ENCODE measurements at places on chromosomes 5 and 9.

- no peak for DNase-seq
Observed at GRCh38 chr9:87554976-87555375, 57.3 kb downstream of the DAPK1 start.

DNA sequence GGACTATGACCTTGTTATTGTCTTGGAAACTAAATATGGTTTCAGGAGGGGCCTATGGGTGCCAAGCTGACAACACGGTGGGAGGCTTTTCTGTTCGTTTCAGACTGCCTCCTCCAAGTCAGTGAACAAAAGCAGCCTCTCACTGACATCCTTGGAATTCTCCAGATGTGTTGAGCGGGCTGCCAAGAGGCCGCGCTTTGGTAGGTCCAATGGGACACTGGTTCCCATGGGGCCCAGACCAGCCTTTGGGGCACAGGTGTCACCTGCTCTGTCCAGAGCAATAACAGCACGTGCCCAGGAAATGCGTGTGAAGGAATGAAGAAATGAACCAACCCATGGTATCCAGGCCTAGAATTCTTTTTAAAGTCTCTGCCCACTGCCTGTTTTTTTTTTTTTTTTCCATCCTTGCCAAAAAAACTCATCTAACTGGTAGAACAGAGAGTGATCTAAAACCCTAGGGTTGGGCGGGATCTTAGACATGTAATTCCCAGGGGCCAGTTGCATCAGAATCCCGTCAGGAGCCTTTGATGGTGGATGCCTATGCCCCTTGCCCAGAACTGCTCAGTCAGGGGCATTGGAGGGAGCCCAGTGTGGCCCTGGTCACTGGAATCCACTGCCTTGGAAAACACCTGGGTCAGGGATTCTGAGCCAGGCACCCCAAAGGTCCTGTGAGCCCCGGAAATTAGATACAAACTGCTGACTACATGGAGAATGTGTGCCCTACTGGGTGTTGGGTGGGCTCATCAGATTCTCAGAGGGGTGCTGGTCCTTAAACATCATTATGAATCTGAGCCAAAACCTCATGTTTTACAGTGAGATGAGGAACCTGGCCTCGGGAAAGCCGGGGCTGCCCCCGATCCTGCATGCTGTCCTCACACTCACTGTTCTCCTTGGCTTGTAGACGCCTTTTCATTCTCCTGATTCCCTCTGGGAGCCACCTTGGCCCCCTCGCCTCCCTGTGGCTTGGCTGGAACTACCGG is 60.1 kb downstream of the GTF3C4 start:
- no peak for DNase-seq

GRCh38 chr5:66875315-66875714 is 279.1 kb downstream of the MAST4 start:
- DNase-seq: no peak

- DNase-seq: peak; percentile 33
Observed at GRCh38 chr5:177097016-177097985, 10.6 kb downstream of the FGFR4 start.
